Activated CD4-positive, CD25-positive, alpha-beta regulatory T cell treated with anti-CD3 and anti-CD28 coated beads, Interleukin-2, amount 50 U/mL, for 72 hours (primary cell): ENCODE measurements at places on chromosomes 16 and 17.

- DNase-seq: peak; percentile 61
Observed at GRCh38 chr16:20944861-20945574, 44.4 kb downstream of the LYRM1 start.

DNA sequence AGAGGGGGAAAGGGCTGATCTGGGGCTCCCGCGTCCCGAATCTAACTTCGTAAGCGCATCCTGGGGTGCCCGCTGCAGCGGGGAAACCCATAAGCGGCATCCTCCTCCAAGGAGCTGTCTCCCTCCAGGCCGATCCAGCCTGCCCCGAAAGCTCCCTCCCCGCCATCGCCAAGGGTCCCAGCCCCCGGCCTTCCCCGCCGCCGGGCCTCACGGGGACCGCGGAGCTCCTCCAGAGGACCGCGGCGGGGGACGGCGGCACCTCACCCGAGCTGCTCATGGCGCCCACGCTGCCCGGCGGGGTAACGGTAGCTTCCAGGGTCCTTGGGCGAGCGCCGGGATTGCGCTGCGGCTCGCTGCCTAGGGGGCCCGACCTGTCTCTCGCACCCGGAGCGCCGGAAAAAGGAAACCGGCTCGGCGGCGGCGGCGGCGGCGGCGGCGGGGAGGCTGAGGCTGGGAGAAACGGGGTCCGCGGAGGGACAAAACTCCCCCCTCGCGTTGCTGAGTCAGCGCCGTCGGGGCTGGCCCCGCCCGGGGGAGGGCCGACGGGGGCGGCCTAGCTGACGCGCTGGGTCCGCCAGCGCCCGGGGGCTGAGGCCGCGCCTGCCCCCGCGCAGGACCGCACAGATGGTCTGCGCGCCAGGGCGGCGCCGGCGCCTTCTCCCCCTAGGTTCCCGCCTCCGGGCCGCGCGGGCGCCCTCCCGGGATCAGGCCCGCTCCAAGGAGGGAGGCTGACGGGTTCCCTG, at the start of gene BLMH:
TSS of gene BLMH (minus strand) at position 402 of the 743 bp plus-strand sequence. CDS start at position 277, 125 bp downstream.
- DNase-seq: peak; percentile 81

DNA sequence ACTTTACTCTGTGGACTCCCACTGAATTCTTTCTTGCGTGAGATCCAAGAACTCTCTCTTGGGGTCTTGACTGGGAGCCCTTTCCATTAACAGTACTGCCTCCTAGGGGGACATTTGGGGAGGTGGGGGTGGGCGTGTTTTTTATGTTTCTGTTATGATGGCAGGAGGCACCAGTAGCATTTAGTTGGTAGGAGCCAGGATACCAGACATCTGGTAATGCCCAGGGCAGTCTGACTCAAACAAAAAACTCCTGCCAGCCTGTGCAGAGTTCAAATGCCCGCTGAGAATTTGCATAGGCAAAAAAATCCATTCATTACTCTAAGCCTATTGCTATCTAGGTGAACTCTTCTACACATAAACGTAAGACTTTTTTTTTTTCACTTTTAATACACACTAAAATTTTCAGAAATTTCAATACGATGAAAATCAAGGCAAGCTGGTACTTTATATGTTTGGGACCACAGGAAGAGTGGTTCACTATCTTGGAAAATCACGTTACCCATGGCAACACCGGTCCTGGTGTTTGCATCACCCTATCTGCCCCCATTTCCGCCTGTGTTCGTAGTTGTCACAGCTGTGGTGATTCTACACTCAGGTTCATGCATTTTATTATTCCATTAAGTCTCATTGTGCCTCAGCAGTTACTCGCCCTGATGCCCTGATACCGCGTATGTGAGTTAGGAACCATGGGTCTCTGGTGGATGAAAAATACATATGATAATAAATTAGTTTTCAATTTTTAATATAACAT, 121.1 kb upstream of the XYLT1 start:
- DNase-seq: no peak

DNA sequence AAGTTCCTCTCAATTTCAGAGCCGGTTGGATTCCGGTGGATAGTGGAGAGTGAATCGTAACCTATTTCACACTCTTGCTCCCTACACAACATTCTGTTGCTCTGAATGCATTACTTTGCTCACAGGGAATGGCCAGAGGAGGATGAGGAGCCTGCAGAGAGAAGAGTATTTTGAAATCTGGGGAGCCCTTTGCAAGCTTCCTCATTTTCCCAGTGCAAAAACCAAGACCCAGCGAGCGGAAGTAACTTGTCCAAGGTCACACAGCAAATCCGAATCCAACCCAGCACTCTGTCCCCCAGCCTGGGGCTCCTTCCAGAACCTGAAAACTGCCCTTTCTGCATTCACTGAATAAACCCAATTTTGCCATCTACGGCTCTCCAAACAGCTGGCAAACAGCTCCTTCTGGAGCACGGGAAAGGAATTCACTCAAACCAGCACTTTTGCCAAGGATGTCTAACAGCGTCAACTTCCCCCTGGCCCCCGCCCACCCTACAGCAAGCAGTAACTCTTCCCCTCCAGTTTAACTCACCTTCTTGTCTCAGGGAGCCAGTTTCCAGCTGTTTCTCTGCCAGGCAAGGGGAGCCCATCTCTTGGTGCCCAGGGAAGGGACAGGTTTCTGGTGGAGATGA, 557 bp downstream of the KCNG4 start:
- DNase-seq: no peak

DNA sequence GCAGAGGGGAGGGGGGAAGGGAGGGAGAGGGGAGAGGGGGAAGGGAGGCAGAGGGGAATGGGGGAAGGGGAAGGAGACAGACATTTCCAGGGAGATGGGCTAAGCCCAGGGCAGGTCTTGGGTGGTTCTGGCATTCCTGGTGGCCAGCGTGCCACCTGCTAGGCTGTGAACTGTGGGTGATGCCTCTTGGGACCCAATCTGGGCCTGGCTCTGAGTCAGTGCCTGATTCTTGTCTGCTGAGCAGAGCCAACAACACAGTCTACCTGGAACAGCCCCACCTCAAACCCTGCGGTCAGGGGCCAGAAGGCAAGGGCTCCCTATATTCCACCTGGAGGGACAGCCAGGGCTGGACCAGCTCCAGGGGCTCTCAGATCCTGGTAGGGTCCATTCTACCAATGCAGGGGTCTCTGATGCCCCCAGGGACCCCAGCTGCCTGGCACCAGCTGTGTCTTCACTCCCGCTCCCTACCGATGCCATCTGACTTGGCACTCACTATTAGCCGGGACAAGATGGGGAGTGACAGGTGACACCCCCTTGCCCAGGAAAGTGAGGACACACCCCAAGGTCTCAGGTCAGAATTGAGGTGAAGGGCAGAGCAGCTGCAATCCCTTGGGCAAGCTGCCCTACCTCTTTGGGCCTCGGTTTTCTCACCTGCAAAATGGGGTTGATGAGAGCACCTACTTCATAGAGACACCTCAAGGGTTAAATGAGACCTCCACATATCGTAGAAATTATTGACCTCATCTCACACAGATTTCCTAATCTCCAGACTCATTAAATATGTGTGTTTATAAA, 87.2 kb downstream of the LITAF start:
- no peak for DNase-seq

DNA sequence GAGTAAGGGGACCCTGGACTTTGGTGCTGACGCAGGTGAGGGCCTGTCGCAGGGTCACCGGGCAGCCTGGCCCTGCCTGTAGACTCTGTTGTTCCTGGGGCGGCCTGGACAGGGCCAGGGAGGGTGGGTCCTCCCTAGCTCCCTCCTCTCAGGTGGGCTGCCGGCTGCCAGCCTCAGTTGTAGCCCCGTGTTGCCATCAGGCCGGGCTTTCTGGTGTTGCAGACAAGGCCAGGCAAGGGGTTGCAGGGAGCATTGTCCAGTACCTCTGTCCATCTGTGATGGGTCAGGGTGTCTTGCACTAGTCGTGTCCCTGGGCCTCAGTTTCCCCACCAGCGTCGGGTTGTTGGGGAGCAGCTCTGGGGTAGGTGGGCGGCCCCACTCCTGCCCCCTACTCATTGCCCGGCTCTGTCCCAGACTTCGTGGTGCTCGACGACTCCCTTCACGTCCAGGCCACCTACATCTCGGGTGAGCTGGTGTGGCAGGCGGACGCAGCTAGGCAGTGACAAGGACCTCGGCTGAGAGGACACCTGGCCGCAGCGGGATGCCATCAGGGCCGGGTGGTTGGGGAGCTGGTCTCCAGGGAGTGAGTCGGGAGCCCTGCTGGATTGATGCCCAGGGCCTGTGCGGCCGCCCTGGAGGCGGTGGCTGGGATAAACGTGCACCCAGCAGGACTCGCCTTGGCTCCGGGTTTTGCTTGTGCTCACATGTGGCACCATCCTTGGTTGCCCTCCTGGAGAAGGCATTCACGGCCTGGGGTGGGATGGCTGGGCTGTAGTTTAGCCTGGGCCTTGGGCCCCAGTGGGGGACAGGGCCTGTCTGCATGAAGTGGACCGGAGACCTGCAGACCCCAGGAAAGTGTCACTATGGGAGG, 1.9 kb downstream of the CEMP1 start:
- no peak for DNase-seq

GRCh38 chr17:61015966-61016365, 338.3 kb downstream of the BCAS3 start:
- DNase-seq: no peak

DNA sequence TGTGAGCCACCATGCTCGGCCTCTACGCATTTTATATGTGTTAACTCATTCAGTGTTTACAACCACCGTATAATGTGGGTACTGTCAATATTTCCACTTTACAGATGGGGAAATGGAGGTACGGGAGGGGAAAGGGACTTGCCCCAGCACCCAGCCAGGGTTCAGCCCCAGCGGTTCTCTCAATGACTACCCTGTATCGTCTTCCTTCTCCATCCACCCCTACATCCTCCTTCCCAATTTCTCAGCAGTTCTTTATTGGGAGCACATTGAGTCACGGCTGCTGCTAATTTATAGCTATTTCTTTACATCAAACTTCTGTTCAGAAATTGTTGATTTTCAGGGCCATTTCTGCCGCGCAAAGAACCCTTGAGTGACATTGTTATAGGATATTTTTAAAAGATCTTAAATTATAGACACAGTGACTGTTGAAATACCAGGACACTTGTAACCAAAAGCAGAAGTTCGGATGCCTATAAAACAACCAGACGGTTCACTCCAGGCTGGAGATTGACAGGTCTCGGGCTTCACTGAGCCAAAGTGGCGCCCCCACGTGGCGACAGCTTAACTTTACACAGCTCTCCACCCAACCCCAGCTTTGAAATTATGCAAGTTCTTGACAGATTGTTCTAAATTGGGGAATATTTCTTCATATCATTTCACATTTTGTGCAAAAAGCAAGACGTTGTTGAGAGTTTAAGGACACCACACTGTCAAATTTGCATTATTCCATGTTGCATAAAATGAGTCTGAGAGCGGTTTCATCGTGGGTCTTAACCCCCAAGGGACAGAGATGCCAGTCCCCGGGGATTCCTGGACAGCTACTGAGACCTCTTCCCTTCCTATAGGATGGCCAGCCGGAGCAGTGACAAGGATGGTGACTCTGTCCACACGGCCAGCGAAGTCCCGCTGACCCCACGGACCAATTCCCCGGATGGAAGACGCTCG, 11.8 kb downstream of the SYT17 start:
- peak; percentile 43 for DNase-seq

DNA sequence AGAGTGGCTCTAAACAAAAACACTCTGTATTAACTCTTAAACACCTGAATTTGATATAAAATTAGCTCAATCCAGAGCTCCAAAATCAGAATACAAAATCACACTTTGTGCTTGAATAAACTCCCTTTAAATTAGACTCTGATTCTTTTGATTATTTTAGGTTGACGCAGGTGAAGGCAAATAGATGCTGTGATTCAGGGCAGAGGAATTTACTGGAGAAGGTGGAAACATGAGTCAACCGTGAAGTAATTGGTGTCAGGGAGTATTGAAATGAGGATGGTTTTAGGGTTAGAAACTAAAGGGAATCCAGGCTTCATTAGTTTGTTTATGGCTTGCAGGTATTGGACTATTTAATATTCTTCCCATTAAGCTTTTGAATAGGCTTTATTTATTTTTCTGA, 37.1 kb upstream of the TEKT1 start:
- DNase-seq: no peak

- no peak for DNase-seq
Observed at GRCh38 chr17:49496867-49497147, 1.7 kb downstream of the NGFR start.

DNA sequence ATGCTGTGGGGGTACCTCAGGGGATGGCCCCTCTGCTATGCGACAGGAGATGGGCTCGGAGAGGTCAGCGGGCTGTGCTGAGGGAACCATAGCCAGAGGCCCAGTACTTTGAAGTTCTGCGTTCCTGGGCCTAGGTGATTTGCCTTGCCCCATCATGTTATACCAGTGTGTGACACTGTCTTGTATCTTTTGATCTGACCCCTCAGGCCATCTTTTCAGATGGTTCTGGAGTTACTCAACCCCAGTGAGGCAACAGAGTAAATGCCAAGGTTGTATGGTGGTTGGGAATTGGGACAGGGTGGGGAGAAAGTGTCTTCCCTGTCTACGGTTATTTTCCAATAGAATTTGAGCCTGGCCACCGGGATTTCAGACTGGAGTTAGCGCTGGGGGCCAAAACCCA, 8.5 kb downstream of the MSI2 start:
- DNase-seq: no peak

- no peak for DNase-seq
Observed at GRCh38 chr16:65832679-65833078, 533.8 kb upstream of the CDH5 start.

DNA sequence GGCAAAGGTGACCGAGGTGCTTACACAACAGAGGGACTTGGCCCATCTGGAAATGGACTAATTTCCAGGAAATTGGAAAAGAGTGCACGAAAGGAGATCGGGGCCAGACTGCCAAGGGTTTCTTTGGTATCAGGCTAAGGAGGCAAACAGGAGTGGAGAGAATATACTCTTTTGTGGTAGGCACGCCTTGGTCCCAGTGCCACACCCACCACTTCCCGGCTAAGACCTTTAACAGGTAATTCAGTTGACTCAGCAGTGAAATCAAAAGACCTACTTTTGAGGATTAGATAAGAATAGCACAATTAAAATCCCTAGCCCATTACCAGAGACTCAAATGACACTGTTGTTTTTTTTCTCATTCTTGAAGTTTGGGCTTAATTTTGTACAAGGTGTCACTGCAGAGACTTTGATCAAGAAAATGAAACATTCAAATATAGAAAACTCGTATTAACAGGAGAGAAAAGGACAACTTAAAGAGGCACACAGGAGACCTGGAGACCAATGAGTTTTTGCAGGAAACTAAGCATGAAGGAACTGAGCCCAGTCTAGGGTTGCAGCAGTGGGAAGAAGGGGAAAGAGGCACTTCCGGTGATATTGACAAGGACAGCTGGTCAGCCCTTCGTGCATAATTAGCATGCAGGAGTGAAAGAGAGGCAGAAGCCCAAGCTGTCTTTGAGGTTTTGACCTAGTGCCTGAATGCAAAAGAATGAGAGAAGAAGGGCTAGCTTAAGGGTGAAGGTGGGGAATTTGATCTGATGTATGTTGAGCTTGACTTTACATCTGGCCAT, 265.5 kb upstream of the CCL2 start:
- no peak for DNase-seq

- DNase-seq: no peak
Observed at GRCh38 chr17:40174514-40174913, 2.8 kb upstream of the RAPGEFL1 start.

DNA sequence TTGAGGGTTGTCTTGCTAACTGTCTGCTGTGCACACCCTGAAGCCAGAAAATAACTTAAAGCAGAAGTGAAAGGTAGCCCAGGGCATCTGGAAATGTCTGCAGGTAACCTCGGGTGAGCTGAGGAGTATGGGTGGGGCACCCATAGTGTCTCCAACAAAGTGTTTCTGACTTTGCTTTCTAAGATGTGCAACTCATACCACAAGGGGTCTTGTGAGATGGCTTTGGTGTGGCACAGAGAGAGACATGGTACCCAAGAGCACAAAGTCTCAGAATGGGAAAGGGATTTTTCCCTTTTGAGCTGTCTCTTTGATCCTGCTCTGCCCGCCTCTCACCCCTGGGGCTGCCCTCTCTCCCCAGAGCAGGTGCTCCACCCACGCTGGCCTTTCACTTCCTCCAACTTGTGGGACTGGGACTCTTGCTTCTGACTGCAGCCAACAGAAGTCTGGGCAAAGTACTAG, 6.9 kb downstream of the CHD9 start:
- DNase-seq: no peak
